Right lung (tissue), 10 donors: ENCODE measurements at places on chromosomes 6 and 20. TPM values are rescaled to one million over a fixed set of nuclear protein-coding genes. Genes with fewer than 3 reads are reported as not detected.

Gene DEFB132
- not detected for polyA plus RNA-seq

- no peak for DNase-seq
Measured at GRCh38 chr6:41226752-41227151, 1.4 kb upstream of the TREML4 start.

- DNase-seq, result no peak
Measured at GRCh38 chr6:47752801-47753200, 29.0 kb upstream of the OPN5 start.

GRCh38 chr20:25042531-25043498 lies 15.1 kb downstream of the ACSS1 start:
- DNase-seq, result no peak

DNA sequence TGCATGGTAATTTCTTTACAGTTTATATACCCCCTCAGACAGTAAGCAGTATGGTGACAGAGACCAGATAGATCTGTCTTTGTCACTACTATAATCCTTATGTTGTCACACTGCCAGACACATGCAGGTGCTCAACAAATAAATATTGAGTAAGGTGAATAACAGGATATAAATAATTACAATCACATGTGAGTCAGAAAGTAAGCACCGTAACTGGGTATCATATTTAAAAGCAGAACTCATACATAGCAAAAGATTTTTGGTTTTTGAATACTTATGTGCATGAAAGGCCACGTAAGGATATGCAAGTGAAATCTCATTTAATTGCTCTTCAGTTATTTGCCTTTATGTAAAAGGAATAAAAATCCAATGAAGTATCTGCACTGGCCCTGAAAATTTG lies 17.4 kb downstream of the CNBD2 start:
- no peak for DNase-seq

DNA sequence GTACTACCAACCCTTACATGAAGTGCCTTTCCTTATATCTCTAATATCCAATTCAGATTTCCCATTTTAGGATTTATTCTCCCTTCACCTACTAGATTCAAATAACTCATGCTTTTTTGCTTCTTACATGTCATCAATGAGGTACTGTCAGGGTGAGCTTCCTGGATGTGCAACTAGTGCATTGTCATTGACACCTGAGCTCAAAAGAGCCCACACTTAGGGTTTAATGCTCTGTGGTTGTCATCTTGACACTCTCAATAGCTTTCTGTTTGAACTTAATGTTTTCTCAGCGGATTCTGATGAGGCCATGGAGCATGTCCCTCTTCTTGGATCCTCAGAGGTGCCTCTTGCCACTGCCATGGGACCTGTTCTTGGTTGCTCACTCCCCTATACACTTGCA lies 1033.3 kb upstream of the EYS start:
- no peak for DNase-seq

- DNase-seq, result no peak
Measured at GRCh38 chr6:56047931-56048540, 172.6 kb upstream of the BMP5 start.
